Cortex of kidney (tissue), 1 donor: ENCODE measurements at places on chromosomes 13 and 19.

DNA sequence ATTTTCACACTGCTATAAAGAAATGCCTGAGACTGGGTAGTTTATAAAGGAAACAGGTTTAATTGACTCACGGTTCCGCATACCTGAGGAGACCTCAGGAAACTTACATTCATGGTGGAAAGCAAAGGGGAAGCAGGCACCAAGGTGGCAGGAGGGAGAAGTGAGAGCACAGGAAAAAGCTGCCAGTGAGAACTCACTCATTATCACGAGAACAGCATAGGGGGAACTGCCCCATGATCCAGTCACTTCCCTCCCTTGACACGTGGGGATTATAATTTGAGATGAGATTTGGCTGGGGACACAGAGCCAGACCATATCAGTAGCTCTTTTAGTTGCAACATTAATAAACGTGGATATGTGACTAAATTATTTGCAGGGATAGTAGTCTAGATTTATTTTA lies 4.3 kb upstream of the KCTD4 start:
- no peak for DNase-seq

GRCh38 chr19:28213470-28214082 lies 999.4 kb downstream of the UQCRFS1 start:
- DNase-seq, result no peak

DNA sequence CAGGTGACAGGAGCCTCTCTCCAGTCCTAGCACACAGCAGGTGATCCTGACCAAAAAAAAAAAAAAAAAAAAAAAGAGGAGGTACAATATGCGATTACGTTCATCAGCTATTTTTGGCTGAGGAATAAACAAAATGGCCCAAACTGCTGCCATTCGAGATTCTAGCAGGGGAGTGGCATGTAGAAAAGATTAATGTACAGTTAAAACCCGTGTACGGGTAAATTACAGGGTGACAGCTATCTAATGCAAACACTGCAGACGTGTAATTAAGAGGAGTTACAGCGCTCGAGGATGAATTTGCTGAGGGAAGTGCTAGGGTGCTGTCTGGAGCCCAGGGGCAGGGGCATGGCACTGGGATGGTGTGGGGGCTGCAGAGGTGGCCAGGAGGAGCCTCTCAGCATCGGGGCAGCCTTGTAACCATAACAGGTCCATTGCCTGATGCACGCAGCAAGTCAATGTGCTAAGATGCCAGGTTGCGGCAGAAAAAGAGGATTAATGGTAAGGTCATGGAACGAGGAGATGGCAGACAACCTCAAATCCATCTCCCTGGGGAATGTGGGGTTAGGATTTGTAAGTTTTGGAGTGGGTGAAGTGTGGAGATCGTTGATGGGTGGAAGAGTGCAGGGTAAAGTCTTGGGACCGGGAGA lies 17.4 kb downstream of the CHST8 start:
- no peak for DNase-seq

DNA sequence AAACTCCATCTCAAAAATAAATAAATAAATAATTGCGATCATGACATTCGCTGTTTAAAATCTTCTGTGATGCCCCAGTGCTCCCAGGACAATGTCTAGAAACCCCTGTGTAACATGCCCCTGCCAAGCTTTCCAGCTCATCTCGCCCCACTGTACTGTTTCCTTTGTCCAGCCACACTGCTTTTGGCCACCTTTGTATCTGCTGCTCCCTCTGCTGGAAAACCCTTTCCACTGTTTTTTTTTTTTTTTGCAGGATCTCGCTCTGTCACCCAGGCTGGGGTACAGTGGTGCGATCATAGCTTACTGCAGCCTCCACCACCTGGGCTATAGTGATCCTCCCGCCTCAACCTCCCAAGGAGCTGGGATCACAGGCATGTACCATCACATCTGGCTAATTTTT lies 7.5 kb downstream of the PLAUR start:
- DNase-seq, result no peak

DNA sequence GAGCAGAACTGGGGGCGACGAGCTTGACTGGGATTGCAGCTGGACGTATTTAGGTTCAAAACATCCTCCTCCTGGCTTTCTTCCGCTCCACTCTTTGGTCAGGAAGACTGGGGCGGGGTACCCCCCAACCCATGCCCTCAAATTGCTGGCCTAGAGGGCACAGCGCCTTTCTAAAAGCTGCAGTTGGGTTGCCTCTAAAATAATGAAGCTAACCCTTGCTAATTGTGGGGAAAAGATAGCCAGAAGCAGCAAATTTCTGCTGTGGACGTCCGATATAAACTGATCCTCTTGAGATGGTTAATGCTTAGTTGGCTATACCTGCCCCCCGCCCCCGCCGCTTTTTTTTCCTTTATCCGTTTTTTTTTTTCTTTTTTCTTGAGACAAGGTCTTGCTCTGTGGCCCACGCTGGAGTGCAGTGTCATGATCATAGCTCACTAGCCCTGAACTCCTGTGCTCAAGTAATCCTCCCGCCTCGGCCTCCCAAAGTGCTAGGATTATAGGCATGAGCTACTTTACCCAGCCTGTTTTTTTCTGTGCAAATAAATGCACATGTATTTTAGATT lies 754 bp upstream of the CHERP start:
- no peak for DNase-seq

DNA sequence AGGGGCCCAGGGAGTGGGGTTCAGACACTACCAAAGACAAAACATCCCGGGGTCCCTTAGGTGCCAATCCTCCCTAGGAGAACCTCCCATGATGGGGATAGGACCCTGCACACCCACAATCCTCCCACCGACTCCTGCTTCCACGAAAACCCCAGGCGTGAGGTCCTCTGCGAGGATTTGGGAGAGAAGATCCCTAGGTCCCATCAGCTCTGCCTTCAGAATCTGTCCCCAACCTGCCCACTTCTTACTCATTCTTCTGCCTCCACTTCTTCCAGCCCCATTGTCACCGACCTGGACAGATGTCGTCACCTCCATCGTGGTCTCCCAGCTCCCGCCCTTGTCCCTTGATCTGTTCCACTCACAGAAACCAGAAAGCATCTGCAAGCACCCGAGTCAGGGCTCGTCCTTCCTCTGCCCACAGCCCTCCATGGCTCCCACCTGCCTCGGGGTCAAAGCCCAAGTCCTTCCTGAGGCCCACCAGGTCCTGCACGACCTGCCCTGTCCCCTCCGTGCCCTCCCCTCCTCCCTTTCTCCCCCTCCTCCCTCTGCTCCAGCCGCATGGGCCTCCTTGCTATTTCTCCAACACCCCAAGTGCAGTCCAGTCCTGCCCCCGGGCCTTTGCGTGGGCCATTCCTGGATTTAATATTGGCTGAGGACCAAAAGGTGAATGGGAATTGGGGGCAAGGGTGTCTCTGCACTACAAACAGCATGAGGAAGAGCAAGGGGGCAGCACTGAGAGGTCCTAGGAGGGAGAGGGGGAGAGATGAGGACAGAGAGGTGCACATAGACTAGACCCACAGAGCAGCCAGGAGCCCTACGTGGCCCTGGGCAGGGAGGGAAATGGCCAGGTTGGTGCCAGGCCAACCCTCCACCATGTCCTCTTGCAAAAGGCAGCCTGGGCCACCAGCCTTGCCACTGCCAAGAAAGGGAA lies 51.3 kb downstream of the PTPRS start:
- DNase-seq, result no peak

DNA sequence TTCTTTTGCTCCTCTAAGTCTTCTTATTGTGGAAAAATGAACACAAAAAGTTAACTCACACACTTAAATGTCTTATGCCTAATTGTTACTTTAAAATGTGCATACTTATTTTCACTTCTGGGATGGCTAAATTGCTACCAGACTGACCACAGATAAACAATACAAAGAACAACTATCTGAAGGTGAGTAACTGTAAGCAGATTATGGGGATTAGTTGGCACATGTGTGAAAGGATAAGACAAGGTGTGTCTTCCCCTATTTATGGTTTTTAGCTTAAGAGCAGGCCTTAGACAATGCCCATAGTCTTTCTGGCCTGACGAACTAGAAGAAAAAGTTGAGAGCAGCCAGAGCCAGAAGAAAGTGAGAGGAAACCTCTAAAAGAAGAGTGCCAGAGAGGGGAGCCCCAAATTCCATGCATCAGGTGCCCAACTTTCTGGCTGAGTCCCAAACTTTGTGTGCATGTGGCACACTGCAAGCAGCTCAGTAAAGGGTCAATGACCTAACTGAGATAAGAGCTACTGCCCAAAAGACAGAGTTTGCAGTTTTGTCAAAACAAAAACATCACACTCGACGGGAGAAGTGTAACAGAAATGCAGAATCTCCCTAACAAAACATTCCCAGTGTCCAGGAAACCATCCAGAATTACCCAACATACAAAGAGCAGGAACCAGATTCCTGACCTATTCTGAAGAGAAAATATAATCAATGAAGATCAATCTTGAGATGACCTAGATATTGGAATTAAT lies 375.4 kb downstream of the KCNRG start:
- no peak for DNase-seq

GRCh38 chr13:76637641-76638141 lies 248.5 kb downstream of the KCTD12 start:
- DNase-seq, result no peak

GRCh38 chr13:99353836-99354235 lies 46.6 kb upstream of the GPR183 start:
- DNase-seq, result no peak

- DNase-seq, result no peak
Measured at GRCh38 chr13:109154966-109155761, 525.8 kb downstream of the MYO16 start.

- DNase-seq, result no peak
Measured at GRCh38 chr13:25859528-25859927, 192.3 kb downstream of the SHISA2 start.

- no peak for DNase-seq
Measured at GRCh38 chr19:45492627-45493470, 4.0 kb downstream of the RTN2 start.

DNA sequence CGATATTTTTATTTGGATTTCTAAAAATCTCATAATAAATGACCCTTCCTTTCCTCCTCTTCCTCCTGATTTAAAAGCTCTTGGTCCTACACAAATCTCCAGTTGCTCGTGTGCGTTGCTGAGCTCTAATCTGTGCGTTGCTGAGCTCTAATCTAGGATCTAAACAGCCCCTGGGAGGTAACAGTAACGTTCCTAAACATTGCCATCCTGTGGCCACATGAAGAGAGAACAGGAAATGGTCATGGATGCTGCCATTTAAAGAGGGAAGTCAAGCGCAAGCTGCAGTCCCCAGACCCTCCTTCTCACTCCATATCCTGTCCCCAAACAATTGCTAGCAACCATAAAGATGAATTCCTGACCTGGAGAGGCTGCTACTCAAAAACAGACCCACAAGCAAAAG lies 170.8 kb downstream of the NUFIP1 start:
- no peak for DNase-seq

GRCh38 chr13:51902776-51903175 lies 41.0 kb downstream of the CCDC70 start:
- DNase-seq, result no peak
